CD14-positive monocyte (primary cell): ENCODE measurements at places on chromosomes 16 and 17.

DNA sequence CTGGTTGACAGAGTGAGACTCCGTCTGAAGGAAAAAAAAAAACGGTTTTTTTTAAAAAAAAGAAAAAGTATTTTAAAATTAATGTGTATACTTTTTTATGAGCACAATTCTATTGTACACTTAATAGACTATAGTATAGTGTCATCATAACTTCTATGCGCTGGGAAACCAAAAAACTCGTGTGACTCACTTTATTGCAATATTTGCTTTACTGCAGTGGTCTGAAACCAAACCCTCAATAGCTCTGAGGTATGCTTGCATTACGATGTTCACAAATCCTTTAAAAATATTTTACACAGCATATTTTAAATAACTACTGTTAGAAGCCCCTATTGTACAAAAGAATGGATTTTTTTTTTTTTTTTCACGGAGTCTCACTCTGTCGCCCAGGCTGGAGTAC, 12.4 kb upstream of the MAP2K6 start:
- no peak for DNase-seq

DNA sequence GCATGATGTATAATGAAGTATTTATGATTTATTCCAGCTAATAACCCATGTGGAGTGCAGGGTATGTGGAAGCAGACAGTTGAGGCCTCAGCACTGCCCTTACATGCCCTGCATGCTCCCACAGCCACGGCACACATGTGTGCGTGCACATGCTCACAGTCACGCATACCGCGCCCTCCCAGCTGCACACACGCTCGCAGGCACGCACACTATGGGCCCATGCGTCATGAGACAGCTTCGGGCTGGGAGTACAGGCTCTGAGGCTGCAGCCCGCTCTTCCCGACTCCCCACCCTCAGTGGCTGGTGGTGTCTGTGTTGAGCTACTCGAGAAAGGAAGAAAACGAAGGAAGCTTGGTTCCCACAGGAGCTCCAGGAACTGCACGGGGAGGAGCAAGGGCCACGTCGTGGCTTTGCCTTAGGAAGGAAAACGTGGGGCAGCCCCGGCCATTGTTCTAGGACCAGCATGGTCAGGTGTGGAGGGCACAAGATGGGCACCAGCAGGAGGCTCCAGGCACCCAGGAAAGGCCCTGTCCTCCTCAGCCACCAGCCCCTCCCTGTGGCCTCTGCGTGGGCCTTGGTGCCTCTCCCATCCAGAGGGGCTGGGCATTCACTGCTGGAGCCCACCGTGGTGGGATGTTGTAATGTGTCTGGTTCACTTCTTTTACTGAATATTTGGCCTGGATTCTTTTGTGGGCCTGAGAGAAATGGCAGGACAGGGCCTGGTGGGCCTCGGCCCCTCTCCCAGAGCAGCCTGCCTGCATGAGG, 27.5 kb upstream of the CDH15 start:
- DNase-seq: no peak

- DNase-seq: no peak
Measured at GRCh38 chr16:87840271-87840978, 28.9 kb downstream of the SLC7A5 start.

DNA sequence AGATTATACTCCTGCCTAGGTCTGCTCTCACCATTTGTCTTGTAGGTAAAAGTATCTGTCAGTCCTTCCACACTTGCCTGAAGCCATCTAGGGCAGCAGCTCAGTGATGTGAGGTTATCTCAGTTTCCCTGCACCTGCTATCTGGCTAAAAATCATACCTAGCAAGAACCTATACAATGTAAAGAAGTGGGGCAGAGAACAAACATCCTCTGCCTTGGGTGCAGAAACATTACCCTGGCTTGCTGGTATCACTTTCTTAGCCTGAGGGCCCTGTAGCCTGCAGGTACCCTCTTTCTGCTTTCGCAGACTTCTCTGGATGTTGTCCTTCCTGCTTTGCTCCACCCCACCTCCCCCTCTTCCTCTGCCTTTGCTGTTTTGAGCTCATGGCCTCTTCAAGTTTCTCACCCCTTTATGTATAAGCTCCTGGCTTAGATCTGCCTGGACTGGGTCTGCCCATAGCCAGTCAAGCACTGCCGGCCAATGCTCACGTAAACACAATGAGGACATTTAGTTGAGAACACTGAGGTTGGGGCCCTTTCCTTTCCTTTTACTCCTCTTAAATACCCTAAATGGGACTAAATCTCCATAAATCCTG, 8.7 kb upstream of the SDK2 start:
- no peak for DNase-seq

GRCh38 chr17:6241381-6241780, 171.2 kb downstream of the WSCD1 start:
- DNase-seq: no peak

- no peak for DNase-seq
Measured at GRCh38 chr16:29154088-29154487, 169.2 kb downstream of the LAT start.

- DNase-seq: peak; percentile 88
Measured at GRCh38 chr17:65020284-65020683, 36.3 kb downstream of the GNA13 start.

DNA sequence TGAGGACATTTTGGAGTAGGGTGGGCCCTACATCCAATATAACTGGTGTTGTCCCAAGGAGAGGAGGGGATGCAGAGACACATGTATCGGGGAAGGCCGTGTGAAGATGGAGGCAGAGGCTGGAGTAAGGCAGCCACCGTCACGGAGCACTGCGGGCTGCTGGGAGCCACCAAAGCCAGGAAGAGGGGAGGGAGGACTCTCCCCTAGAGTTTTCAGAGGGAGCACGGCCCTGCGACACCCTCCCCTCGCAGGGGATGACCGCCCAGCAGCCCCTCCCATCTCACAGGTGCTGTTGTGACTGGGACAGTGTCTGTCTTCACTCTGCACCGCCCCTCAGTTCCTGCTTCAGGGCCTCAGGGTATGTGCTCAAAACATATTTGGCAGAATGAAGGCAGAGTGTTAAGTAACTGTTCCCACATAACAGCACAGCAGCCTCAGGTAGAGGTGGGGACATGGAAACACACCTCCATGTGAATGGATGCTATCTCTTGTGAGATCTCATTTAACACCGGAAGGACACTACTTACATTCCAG, 82.2 kb downstream of the RBFOX3 start:
- no peak for DNase-seq

DNA sequence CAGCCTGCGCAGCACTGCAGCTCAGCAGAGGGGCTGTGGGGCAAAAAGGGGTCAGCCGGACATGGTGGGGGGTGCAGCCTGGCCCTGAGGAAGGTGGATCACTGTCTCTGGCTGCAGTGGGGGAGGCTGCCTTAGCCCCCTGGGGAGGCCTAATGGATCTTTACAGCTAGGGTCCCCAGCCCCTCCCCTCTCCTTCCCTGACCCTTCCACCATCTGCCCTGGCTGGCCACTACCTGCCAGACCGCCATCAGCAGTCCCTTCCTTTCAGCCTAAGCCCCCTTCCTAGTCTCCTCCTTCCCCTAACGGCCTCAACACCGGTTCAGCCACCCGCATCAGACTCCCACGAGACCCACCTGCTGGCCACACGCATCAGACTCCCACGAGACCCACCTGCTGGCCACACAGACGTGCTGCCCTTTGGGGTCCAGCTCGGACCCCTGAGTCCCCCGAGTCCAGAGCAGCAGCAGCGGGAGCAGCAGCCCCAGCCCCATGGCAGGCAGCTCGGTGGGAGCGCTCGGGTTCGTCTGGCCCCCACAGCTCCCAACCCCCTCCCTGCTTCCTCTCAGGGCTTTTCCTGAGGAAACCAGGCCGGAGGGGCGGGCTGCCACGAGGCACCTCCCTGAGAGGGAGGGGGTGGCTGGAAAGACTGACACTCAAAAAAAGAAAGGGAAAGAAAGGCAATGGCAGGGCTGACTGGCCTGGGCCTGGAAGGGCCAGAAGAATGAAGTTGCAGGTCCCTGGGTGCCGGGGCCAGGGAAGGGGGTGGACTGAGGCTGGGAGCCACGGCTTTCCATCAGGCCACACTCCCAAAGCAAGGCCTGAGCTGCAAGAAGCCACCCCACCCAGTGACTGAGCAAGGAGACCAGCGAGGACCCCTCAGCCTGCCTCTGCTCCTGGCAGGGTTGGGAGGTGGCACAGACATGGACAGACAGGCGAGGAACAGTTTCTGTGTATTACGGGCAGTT, at the start of gene SCARF1:
SCARF1 (minus strand) TSS at position 526 of the 965 bp plus-strand sequence; CDS start at position 491, 35 bp downstream.
- DNase-seq: peak; percentile 46

- DNase-seq: no peak
Measured at GRCh38 chr17:71677439-71677838, 443.4 kb upstream of the SOX9 start.

DNA sequence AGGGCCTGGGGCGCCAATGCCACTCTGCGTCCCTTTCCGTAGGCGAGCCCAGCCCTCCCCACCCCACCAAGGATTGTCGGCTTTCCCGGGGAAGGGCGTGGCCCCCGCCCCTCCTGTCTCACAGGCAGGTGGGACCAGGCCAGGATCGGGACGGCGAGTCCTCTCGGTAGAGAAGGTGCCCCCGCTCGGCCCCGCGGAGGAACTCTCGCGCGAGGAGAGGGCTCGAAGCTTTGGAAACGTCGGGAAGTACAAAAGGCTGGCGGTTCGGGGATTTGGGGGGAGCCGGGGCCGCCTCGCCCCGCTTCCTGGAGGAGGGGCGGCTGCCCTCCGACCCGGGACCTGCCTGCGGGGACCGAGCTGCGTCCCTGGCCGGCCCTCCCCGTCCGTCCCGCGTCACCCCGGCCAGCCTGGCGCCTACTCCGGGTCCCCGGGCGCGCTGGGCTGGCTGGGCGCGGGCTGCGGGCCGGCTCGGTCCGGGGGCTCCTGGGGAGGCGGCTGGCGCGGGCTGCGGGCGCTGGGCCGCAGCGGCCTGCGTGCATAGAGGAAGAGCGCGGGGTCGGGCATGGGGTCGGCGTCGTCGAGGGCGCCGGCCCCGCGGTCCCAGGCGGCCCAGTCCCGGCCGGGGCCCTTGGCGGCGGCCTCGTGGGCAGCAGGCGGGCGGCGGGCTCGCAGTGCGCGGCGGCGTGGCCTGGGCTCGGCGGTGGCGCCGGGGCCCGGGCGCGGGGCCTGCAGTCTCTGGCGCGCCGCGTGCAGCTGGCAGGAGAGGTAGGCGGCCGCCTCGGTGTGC, 12.6 kb upstream of the CLUH start:
- DNase-seq: no peak

- DNase-seq: no peak
Measured at GRCh38 chr17:29076722-29077121, 33.8 kb downstream of the PIPOX start.

- DNase-seq: no peak
Measured at GRCh38 chr17:39729280-39729851, 966 bp downstream of the MIEN1 start.

GRCh38 chr17:79960788-79961522, 74.7 kb downstream of the TBC1D16 start:
- DNase-seq: no peak

- DNase-seq: no peak
Measured at GRCh38 chr16:81473066-81473488, 28.5 kb downstream of the CMIP start.

- DNase-seq: no peak
Measured at GRCh38 chr17:29909236-29910003, 20.6 kb downstream of the SSH2 start.

- no peak for DNase-seq
Measured at GRCh38 chr16:85402910-85403692, 210.0 kb upstream of the GSE1 start.

- no peak for DNase-seq
Measured at GRCh38 chr17:21674242-21674731, 18.0 kb upstream of the KCNJ18 start.

GRCh38 chr16:64453646-64454045, 668.2 kb downstream of the CDH11 start:
- DNase-seq: no peak

GRCh38 chr16:85640254-85640558, 27.1 kb downstream of the GSE1 start:
- DNase-seq: no peak

DNA sequence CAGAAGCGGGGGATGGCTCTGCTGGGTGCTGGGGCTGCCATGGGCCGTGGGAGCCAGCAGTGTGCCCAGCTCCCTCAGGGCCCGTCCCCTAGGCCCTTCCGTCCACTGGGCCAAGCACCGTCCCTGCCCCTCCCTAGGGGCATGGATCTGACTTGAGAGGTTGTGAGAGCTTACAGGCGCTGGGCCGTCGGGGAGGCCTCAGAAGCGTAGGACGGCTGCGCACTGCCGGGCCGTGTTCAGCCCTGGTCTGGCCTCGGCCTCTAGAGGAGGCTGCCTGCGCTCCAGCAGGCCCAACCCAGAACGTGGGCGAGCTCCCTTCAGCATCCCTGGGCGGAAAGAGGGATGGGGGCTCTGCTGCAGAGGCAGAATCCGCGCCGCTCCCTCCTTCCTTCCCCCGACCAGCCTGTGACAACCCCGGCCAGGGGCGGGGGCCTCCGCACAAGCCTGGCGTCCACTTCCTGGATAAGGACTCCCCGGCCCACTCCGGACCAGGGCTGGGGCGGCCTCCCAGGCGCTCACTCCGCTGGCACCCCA, 685 bp upstream of the MPG start:
- peak; percentile 33 for DNase-seq

- no peak for DNase-seq
Measured at GRCh38 chr17:67162771-67163170, 82.2 kb downstream of the HELZ start.
